Mesothelial cell of epicardium (in vitro differentiated cells): ENCODE measurements at places on chromosomes 4 and X. TPM values are rescaled to one million over a fixed set of nuclear protein-coding genes. Genes with fewer than 3 reads are reported as not detected.
A peak's percentile ranks its signal among the peaks of the same experiment; 100 is the strongest.

SRPX gene
- 14.5 to 18.6 TPM (median 17.1 TPM) in 3 replicates for total RNA-seq

PDLIM3 gene
- 8.4 to 11.2 TPM (median 9.2 TPM) in 3 replicates for total RNA-seq

CWH43 gene
- not detected in 3 replicates for total RNA-seq

USO1 gene
- total RNA-seq, result 52.8 to 53.3 TPM (median 53.1 TPM) in 3 replicates

PRSS12 gene
- total RNA-seq, result 43.5 to 46.7 TPM (median 46.2 TPM) in 3 replicates

IL13RA1 gene
- 24.3 to 24.7 TPM (median 24.5 TPM) in 3 replicates for total RNA-seq

TCEAL6 gene
- not detected in 3 replicates for total RNA-seq

TRAM1L1 gene
- total RNA-seq, result 9.7 to 10.6 TPM (median 10.4 TPM) in 3 replicates

ATP8A1 gene
- total RNA-seq, result 13.0 to 15.7 TPM (median 14.0 TPM) in 3 replicates

F9 gene
- total RNA-seq, result not detected in 3 replicates

CACNA1F gene
- total RNA-seq, result 0.32 to 0.75 TPM (median 0.47 TPM) in 3 replicates

SSX2B gene
- total RNA-seq, result not detected in 3 replicates

SH3BGRL gene
- 69.0 to 71.4 TPM (median 69.5 TPM) in 3 replicates for total RNA-seq

CPXCR1 gene
- total RNA-seq, result not detected in 3 replicates

NHSL2 gene
- total RNA-seq, result 22.8 to 24.6 TPM (median 24.0 TPM) in 3 replicates

C4orf50 gene
- 0.02 to 0.04 TPM in 2 of 3 replicates, not detected in the other for total RNA-seq

DNA sequence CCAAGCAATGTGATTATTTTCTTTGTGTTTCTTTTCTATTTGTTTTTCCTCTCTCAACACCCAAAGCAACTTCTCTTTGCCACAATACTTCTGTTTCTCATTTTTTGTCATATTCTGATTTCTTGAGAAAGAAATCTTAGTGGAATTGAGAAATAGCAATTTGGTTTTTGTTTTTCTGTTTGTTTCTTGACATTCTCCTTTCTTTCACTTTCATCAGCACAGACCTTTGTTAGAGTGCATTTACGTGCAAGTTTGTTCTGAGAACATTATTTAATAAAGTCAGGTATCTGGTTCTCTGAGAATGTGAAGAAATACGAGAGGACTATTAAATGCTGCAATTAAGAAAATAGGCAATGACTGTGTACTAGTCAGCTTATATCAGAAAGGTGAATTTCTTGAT, 608.1 kb upstream of the AADAT start:
- H3K27me3 ChIP-seq, result no peaks in the 10 kb centered on the region
- no peak overlapping the region for H3K27ac ChIP-seq
- no peak overlapping the region for H3K4me3 ChIP-seq
- no peak for DNase-seq

- no peaks in the 10 kb centered on the region for H3K36me3 ChIP-seq
- no peaks in the 10 kb centered on the region for H3K27me3 ChIP-seq
- H3K4me3 ChIP-seq, result no peak overlapping the region
- DNase-seq, result no peak
- no peaks in the 10 kb centered on the region for H3K4me1 ChIP-seq
Measured at GRCh38 chr4:12580787-12581186, 903.4 kb downstream of the RAB28 start.

- H3K4me3 ChIP-seq, result no peak overlapping the region
- no peak overlapping the region for H3K27ac ChIP-seq
Measured at GRCh38 chrX:22278375-22278774, 5.7 kb downstream of the CBLL2 start.

- H3K4me3 ChIP-seq, result no peak overlapping the region
- no peak overlapping the region for H3K27ac ChIP-seq
- H3K27me3 ChIP-seq, result no peaks in the 10 kb centered on the region
- no peaks in the 10 kb centered on the region for H3K4me1 ChIP-seq
- H3K36me3 ChIP-seq, result no peaks in the 10 kb centered on the region
- no peak for DNase-seq
Measured at GRCh38 chr4:101813604-101814003, 23.1 kb downstream of the BANK1 start.

DNA sequence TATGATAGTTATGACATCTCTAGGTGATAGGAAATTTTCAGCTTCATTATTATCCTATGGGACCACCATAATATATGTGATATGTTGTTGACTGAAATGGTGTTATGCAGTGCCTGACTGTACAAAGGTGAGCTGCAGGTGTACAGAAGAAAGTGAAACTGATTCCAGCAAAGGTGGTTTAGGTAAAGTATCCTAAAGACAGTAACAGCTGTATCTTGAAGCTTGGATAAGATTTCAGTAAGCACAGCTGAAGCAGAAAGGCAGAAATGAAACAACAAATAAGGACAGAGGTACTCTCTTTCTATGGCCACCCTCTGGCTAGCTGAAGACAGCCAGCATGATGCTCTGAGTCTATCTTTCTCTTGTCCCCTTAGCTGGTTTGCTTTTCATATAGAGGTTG, 30.0 kb upstream of the PGK1 start:
- H3K4me3 ChIP-seq, result no peak overlapping the region
- H3K36me3 ChIP-seq, result no peaks in the 10 kb centered on the region
- no peak for DNase-seq
- no peaks in the 10 kb centered on the region for H3K4me1 ChIP-seq
- H3K27me3 ChIP-seq, result no peaks in the 10 kb centered on the region
- no peak overlapping the region for H3K27ac ChIP-seq

DNA sequence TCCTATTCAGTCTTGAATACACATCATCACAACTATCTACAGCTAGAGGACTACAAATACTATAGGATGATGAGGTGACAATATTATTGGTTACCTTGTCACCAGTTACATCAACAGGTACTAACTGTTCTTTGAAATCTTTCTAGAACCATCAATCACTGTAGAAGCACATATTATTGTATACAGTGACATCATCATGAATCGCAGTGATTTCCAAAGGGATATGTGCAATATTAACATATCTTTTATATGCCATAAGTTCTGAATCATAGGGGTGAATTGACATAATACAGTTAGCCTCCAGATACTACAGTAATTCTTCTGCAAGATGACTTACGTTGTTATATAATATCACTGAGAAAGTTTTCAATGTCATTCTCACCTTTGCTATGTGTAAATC, 105.2 kb upstream of the HPGD start:
- no peaks in the 10 kb centered on the region for H3K4me1 ChIP-seq
- no peak overlapping the region for H3K4me3 ChIP-seq
- no peaks in the 10 kb centered on the region for H3K27me3 ChIP-seq
- no peak overlapping the region for H3K27ac ChIP-seq
- H3K36me3 ChIP-seq, result no peaks in the 10 kb centered on the region

- no peaks in the 10 kb centered on the region for H3K27me3 ChIP-seq
- no peak for DNase-seq
- peaks cover 7% of the 10 kb centered on the region for H3K36me3 ChIP-seq
- peak overlapping the region; percentile 82 for H3K4me3 ChIP-seq
Measured at GRCh38 chrX:48910926-48911411, 477 bp downstream of the SLC35A2 start.

DNA sequence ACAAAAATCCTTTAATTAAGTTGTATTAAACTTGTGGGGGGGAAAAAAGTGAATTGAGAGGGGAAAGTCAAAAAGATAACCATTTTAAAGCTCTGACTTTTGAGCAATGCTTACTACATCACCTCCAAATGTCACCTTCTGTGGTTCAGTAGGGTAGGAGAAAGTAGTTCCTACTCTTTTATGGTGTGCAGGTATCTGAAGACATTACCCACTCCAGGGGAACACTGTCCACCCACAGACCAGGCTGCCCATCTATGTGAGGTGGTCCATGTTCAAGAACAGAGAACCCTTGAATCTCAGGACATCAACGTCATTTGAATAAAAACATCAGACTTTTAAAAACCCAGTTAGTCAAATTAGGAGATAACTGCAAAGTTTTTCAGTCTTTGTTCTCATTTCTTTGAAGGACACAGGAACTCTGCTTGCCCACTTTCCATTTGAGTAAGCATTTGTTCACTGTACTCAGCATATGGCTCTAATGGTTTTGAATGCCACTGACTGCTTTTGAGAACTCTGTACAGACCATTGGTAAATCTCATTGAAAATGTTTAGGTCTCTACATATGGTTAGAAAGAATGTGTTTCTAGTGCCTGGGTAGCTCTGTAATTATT, 18.4 kb downstream of the NMU start:
- DNase-seq, result no peak
- H3K4me1 ChIP-seq, result no peaks in the 10 kb centered on the region
- H3K27me3 ChIP-seq, result no peaks in the 10 kb centered on the region
- H3K27ac ChIP-seq, result no peak overlapping the region

DNA sequence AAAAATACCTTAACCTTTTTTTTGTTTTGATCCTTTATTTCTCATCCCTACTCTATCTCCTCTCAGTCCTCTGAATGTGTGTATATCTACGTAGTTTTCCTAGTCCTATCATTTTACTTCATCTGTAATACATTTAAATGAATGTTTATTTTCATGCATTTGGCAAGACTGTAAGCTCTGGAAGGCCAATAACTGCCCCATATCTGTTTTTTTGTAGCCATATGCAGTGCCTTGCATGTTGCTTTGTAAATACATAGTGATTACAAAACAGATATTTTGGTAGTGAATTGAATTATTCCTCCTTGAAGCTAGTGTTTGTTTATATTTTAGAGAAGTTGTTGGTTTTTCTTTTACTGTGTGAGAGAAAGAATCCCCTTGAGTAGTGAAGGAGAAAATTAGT, 450.2 kb downstream of the PCDH18 start:
- no peak overlapping the region for H3K4me3 ChIP-seq
- DNase-seq, result no peak
- peaks cover 10% of the 10 kb centered on the region for H3K4me1 ChIP-seq

DNA sequence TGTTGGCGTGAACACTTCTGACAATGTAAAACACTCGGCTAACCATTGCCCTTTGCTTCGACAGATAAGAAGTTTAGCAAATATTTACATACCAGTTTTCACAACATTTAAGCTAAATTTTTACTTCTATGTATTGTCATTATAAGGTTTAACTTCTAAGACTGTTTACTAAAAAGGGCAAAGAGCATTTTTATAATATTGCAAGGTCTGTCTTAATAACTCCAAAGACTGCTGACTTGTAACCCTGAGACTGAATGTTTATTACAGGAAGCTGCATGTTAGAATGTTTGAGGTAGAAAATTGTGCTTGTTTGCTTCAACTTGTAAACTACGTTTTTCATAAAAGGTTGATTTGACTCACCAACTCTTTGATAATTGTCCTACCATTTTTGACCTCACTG, 213.2 kb upstream of the RPS6KA3 start:
- H3K27me3 ChIP-seq, result no peaks in the 10 kb centered on the region
- no peak for DNase-seq
- no peaks in the 10 kb centered on the region for H3K4me1 ChIP-seq
- H3K4me3 ChIP-seq, result no peak overlapping the region
- H3K27ac ChIP-seq, result no peak overlapping the region
- no peaks in the 10 kb centered on the region for H3K36me3 ChIP-seq

- H3K27ac ChIP-seq, result no peak overlapping the region
- no peak overlapping the region for H3K4me3 ChIP-seq
- peaks cover 2% of the 10 kb centered on the region for H3K4me1 ChIP-seq
- H3K27me3 ChIP-seq, result peaks cover 10% of the 10 kb centered on the region
- H3K36me3 ChIP-seq, result no peaks in the 10 kb centered on the region
Measured at GRCh38 chr4:1593458-1593857, 90.7 kb downstream of the FAM53A start.

DNA sequence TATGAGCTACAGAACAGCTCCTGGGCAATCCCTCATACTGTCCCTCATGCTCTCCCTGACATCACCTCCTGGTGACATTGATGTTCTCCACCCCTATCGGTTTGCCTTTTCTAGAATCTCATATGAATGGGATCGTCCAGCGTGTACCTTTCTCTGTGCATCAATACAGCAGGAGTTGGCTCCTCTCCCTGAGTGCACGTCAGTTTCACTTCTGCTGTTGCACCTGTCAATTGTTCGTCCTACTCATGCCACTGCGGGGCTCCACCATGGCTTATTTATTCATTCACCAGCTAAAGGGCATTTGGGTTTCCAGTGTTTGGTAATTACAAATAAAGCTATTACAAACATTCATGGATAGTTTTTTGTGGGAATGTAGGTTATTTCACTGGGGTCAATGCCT, 269.1 kb upstream of the ZFP42 start:
- H3K36me3 ChIP-seq, result no peaks in the 10 kb centered on the region
- no peak overlapping the region for H3K27ac ChIP-seq
- H3K27me3 ChIP-seq, result no peaks in the 10 kb centered on the region
- no peak for DNase-seq
- H3K4me1 ChIP-seq, result no peaks in the 10 kb centered on the region
- H3K4me3 ChIP-seq, result no peak overlapping the region

- H3K36me3 ChIP-seq, result peaks cover 16% of the 10 kb centered on the region
- no peak overlapping the region for H3K4me3 ChIP-seq
- no peak overlapping the region for H3K27ac ChIP-seq
- no peaks in the 10 kb centered on the region for H3K4me1 ChIP-seq
Measured at GRCh38 chrX:124085063-124085462, 123.6 kb downstream of the STAG2 start.

- no peak overlapping the region for H3K4me3 ChIP-seq
- peaks cover 51% of the 10 kb centered on the region for H3K4me1 ChIP-seq
- no peak overlapping the region for H3K27ac ChIP-seq
Measured at GRCh38 chr4:10579648-10580047, 104.9 kb downstream of the CLNK start.

- no peaks in the 10 kb centered on the region for H3K36me3 ChIP-seq
- no peak overlapping the region for H3K27ac ChIP-seq
- DNase-seq, result no peak
- H3K4me3 ChIP-seq, result no peak overlapping the region
Measured at GRCh38 chr4:47106561-47106960, 75.2 kb downstream of the GABRB1 start.

GRCh38 chr4:177482367-177482766, 40.1 kb upstream of the AGA start:
- H3K4me1 ChIP-seq, result peaks cover 22% of the 10 kb centered on the region
- DNase-seq, result no peak
- no peaks in the 10 kb centered on the region for H3K27me3 ChIP-seq
- H3K27ac ChIP-seq, result no peak overlapping the region
- no peak overlapping the region for H3K4me3 ChIP-seq

DNA sequence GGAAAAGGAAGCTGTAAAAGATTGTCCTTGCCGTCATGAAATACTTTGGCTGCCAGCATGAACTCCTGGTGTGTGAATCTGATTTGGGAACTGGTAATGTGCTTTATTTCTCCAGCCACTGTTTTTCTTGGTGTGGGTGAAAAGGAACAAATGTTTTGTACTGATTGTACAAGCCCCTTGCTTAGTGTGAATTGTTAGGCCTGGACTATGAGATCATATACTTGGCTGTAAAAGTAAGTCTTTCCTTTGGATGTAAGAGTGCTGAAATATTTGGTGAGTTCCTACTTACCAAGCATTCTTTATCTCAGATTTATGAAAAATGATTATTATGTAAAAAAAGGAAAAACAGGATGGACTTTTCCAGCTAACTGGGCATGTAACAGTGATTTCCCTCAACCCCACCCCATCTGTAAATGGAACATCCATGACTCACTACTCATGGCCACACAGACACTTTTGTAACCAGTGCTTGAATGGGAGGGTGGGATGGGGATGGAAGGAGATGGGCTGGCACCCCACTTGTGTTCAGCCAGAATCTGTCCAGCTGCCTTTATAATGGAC, 6.3 kb downstream of the FNIP2 start:
- H3K27me3 ChIP-seq, result no peaks in the 10 kb centered on the region
- no peak for DNase-seq
- H3K36me3 ChIP-seq, result no peaks in the 10 kb centered on the region

DNA sequence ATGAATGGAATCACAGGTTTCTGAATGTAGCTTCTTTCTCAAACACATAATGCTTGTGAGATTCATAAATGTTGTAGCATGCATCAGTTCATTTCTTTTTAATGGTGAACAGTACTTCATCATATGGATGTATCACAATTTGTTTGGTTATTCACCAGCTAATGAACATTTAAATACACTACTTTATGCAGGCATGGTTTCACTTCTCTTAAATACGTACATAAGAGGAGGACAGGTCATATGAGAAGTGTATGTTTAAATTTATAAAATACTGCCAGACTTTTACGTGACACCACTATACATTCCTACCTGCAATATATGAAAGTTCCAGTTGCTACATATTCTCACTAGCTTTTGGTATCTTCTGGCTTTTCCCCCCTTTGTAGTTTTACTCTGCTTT, 65.4 kb downstream of the ANKRD17 start:
- H3K4me3 ChIP-seq, result no peak overlapping the region
- peaks cover 15% of the 10 kb centered on the region for H3K36me3 ChIP-seq
- H3K4me1 ChIP-seq, result no peaks in the 10 kb centered on the region
